ENCODE measurements at places on chromosomes 2 and 18. TPM values are rescaled to one million over a fixed set of nuclear protein-coding genes. Genes with fewer than 3 reads are reported as not detected.

Gene ITGB6
- 302 TPM for total RNA-seq

Gene IL36A
- total RNA-seq: not detected

Gene LRRTM4
- total RNA-seq: 0.19 TPM

GRCh38 chr2:232235716-232236115 lies 142.8 kb upstream of the ALPP start:
- no peaks in the 10 kb centered on the region for H3K27me3 ChIP-seq
- no peak overlapping the region for H3K4me3 ChIP-seq
- no peak overlapping the region for H3K27ac ChIP-seq
- DNase-seq: no peak

DNA sequence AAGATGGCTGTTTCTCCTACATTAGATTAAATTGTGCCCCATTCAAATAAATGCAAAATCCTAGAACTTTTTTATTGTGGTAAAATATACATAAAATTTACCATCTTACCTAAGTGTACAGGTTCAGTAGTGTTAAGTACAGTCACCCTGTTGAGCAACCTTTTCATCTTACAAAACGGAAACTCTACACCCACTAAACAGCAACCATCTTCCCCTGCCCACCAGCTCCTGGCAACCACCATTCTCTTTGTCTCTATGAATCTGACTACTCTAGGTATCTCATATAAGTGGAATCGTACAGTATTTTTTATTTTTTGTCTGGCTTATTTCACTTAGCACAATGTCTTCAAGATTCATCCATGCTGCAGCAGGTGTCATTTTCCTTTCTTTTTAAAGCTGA lies 53.0 kb downstream of the ASXL2 start:
- H3K36me3 ChIP-seq: no peaks in the 10 kb centered on the region
- no peak overlapping the region for H3K27ac ChIP-seq
- no peak overlapping the region for H3K4me3 ChIP-seq
- no peak for DNase-seq
- H3K4me1 ChIP-seq: peaks cover 9% of the 10 kb centered on the region

DNA sequence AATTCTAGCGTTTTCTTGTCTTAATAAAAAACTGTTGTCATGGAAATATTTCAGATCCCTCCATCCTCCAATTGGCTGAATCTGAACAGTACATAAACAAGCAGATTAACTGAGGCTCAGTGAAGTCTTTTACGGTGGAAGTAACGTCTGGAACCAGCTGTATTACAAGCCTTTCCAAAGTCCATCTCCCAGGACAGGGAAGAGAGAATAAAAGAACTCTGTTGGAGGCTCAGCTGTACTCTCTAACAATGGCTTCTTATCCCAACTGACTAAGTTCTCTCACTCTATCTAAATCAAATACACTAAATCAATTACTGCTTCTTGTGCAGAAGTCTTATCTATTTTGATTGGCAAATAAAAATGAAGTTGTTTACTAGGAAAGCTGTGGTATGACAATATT lies 19.9 kb upstream of the NEDD4L start:
- H3K27me3 ChIP-seq: no peaks in the 10 kb centered on the region
- H3K27ac ChIP-seq: no peak overlapping the region
- no peak overlapping the region for H3K4me3 ChIP-seq
- DNase-seq: no peak
- no peaks in the 10 kb centered on the region for H3K36me3 ChIP-seq
- H3K4me1 ChIP-seq: no peaks in the 10 kb centered on the region

GRCh38 chr2:202965810-202966460 lies 48.7 kb upstream of the NBEAL1 start:
- H3K4me1 ChIP-seq: no peaks in the 10 kb centered on the region
- DNase-seq: no peak

GRCh38 chr2:180324182-180324581 lies 317.1 kb upstream of the CWC22 start:
- no peak for DNase-seq
- no peak overlapping the region for H3K27ac ChIP-seq
- H3K4me3 ChIP-seq: no peak overlapping the region
- H3K4me1 ChIP-seq: no peaks in the 10 kb centered on the region

DNA sequence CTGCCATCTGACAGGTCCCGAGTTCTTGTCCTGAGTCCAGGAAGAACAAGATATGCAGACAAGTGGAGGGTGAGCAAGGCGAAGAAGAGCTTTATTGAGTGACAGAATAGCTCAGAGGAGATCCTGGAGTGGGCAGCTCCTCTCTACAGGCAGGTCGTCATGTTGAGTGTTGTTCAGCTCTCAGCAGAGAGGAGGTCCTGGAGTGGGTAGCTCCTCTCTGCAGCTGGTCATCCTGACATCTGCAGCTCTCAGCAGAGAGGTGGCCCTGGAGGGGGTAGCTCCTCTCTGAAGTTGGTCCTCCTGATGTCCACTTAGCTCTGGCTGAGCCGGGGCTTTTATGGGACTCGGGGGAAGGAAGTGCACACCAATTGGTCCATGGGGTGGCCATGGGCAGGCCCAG lies 90.4 kb downstream of the ATAD2B start:
- H3K4me3 ChIP-seq: no peak overlapping the region
- H3K27me3 ChIP-seq: no peaks in the 10 kb centered on the region
- H3K36me3 ChIP-seq: no peaks in the 10 kb centered on the region
- DNase-seq: no peak
- no peaks in the 10 kb centered on the region for H3K4me1 ChIP-seq

- no peak for DNase-seq
- H3K36me3 ChIP-seq: no peaks in the 10 kb centered on the region
- no peak overlapping the region for H3K27ac ChIP-seq
- no peaks in the 10 kb centered on the region for H3K27me3 ChIP-seq
- no peaks in the 10 kb centered on the region for H3K4me1 ChIP-seq
Observed at GRCh38 chr2:194730266-194730665, 926.8 kb upstream of the SLC39A10 start.

DNA sequence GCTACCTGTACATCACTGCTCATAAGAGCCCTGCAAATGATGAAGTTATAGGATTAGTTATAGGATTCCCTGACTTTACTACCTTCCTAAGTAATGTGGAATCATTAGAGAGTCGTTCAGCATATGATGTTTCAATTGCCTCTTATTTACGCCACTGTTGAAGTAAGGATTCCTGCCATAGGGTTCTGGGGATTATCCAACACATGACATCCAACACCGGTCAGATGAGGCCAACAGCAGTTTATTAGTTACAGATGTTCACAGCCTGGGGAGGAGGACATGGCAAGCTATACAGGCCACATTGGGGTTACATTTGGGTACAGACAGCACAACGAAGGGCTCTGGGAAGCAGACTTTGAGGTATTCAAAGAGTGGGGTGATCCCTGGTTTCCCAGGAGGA lies 134.1 kb upstream of the MC4R start:
- no peak for DNase-seq
- H3K36me3 ChIP-seq: no peaks in the 10 kb centered on the region
- no peaks in the 10 kb centered on the region for H3K27me3 ChIP-seq
- no peak overlapping the region for H3K4me3 ChIP-seq

Data from kidney (tissue), 22 donors.